Stimulated activated CD4-positive, alpha-beta T cell treated with anti-CD3 and anti-CD28 coated beads, TNF-alpha, amount 100 ng/mL, for 1 hour (primary cell): ENCODE measurements at places on chromosomes 5 and 9.

DNA sequence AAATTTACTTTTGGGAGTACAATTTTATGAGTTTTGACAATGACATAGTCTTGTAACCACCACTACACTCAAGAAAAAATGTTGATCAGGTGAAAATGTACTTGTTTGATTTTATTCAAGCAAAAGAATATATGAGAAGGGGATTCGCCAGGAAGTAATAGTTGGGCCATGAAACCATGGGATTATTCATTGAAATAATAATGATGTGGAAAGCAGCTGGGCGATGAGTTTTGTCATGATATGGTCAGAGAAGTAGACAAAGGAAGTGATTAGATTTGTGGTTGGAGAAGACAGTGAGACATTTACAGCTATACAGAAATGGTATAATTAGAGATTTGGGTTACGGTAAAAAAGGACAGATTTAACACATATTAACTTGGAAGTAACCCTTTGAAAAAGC, 11.2 kb downstream of the HMGCR start:
- DNase-seq: no peak

GRCh38 chr9:5569409-5569808, 59.1 kb downstream of the PDCD1LG2 start:
- no peak for DNase-seq

DNA sequence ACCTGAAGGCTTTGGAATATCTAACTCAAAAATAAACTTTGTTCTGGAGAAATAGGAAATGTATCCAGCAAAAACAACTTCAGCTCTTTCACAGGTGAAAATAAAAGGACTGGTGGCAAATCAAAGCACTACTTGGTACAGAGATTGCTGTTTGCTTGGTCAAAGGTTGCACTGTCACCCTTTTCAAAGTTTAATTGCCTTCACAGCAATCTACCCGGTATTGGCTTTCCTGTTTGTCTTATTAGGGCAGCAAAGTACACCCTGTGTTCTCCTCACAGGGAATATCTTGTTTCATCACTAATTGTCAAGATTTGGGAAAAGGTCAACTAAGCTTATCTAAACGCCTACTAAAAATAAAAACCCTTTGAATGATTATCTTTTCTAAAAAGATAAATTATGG, 214.1 kb upstream of the ADCY2 start:
- no peak for DNase-seq

DNA sequence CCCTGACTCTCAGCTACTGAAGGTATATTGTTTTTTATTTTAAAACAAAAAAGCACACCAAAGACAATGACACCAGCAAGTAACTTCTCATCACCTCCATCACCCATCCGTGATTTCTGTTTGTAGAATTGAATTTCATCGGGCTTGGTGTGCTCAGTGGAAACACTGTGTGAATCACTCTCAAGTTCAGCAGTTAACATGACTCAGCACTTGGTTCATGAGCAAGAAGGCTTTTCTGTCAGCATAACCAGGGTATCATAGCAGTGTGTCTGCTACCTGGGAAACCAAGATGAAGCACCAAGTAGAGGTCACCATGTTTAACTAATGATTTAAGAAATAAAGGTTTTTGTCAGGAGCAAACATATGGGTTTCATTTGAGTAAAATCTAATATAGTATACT, 123.7 kb downstream of the INSYN2B start:
- no peak for DNase-seq

- DNase-seq: no peak
Observed at GRCh38 chr5:178288401-178289368, 56.1 kb upstream of the PHYKPL start.

GRCh38 chr9:30244877-30245276, 2139.6 kb upstream of the ACO1 start:
- DNase-seq: no peak

GRCh38 chr5:50853151-50853550, 186.7 kb downstream of the PARP8 start:
- DNase-seq: no peak

- no peak for DNase-seq
Observed at GRCh38 chr5:124460642-124461041, 285.8 kb downstream of the ZNF608 start.

GRCh38 chr5:68730220-68730978, 363.4 kb upstream of the SLC30A5 start:
- no peak for DNase-seq
